ENCODE measurements at places on chromosomes 5 and 9.
A peak's percentile ranks its signal among the peaks of the same experiment; 100 is the strongest.

- DNase-seq = no peak
Observed at GRCh38 chr9:116701940-116702642, 15.0 kb downstream of the TRIM32 start.

DNA sequence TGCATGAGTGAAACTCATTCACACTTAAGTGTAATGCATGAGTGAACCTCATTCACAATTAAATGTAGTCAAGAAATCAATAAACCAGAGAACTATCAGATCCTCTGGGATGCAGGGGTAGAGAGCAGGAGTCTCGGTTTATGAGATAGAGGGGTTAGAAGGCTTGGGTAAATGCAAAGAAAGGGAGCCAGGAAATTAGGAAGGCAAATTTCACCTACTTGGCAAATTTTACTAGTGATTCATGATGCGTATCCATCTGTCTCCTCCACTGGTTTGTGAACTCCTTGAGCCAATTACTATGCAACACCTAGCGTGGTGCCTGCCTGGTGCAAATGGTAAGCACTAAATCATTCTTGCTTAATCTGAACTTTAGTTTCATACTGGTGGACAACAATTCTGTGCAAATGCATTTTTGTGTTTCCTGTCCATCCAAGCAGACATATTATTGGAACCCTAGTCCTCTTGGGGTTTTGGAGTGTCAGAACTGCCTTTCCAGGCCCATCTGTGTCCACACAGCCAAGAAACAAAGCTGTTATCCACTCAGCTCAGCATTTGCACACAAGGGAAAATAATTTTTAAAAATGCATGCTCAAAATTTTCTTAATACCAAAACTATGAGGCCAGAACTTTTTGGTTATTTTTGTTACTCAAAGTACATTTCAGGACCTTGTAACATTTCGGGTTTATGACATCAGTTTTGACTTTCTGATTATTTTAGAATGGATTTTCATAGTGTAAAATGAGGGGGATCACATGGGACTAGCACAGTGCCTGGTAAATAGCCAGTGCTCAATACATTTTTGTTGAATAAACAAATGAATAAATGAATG is 5.2 kb downstream of the HAPLN1 start:
- no peak for DNase-seq

DNA sequence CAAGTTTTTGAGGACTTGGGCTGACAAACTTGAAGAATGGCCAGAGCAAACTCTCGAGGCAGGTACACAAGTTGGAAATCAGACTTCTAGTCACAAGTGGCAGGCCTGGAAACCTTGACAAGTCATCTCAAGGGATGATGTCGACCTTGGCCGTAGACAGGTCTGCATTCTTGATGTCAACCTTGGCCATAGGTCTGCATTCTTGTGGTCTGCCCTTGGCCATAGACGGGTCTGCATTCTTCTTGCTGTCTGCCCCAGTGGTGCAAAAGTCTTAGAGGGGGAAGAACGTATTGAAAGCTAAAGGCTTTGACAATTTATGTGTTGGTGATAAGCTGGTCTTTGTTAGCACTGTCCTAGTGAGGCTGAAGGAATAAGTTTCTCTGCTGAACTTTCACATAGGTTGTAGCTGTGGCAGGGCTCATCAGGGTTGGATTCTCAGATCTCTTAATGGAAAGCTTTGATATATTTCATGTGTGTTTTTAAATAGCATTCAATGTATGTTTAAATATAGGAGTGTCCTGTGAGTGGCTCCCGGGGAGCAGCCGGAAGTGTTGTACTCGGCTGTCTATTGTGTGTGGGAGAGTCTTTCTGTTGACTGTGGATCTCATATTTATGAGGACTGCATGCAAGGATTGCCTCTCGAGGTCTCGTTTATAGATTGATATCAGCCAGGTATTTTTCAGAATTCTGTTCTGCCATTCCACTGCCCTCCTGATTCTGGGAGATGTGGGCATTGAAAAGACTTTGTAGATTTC is 27.0 kb downstream of the SUB1 start:
- no peak for DNase-seq

GRCh38 chr9:101247297-101247696 is 137.5 kb downstream of the BAAT start:
- no peak for DNase-seq

DNA sequence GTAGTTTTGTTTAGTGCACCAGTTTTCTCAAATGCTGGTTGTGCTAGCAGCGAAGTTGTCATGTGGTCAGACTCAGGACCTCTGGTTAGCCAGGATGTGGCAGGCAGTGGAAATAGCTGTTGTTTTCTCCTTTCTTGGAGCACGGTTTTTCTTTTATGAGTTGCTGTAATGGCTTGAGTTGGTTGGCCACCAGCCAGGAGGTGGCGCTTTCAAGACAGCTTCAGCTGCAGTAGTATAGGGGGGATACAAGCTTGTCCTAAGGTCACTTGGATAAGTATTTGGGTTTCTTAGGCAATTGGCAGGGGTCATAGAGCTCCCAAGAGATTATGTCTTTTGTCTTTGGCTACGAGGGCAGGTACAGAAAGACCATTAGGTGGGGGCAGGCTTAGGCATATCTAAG is 274.2 kb upstream of the TARS1 start:
- no peak for DNase-seq

- DNase-seq = no peak
Observed at GRCh38 chr9:19310246-19310645, 69.8 kb downstream of the RPS6 start.

DNA sequence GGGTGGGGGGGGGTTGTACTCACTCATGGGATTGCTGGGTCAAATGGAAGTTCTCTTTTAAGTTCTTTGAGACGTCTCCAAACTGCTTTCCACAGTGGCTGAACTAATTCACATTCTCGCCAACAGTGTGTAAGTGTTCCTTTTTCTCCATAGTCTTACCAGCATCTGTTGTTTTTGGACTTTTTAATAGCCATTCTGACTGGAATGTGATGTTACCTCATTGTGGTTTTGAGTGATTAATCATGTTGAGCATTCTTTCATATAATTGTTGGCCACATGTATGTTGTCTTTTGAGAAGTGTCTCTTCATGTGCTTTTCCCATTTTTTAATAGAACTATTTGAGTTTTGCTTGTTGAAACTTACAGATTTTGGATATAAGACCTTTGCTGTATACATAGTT is 94.9 kb upstream of the PLPPR1 start:
- DNase-seq = no peak

GRCh38 chr5:29897916-29898315 is 1295.6 kb upstream of the CDH6 start:
- DNase-seq = no peak

- DNase-seq = no peak
Observed at GRCh38 chr5:120327180-120327579, 136.9 kb upstream of the PRR16 start.

GRCh38 chr5:60177596-60177995 is 284.1 kb upstream of the PDE4D start:
- DNase-seq = no peak

DNA sequence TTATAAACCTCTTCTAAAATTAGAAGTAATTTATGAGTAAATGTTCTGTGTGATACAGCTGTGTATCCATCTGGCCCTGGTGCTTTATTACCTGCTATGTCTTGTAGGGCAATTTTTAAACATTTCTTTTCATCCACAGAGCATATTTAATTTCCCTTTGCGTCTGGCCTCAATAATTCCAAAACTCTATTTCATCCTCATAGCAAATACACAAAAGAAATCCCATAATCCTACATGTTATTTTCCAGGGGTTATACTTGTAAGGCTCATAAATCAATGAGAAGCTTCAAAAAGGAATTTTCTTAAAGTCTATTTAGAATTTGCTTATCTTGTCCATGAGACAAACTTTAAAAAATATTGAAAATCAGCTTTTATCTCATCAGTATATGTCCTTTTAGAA is 167.0 kb downstream of the TTC39B start:
- DNase-seq = no peak

DNA sequence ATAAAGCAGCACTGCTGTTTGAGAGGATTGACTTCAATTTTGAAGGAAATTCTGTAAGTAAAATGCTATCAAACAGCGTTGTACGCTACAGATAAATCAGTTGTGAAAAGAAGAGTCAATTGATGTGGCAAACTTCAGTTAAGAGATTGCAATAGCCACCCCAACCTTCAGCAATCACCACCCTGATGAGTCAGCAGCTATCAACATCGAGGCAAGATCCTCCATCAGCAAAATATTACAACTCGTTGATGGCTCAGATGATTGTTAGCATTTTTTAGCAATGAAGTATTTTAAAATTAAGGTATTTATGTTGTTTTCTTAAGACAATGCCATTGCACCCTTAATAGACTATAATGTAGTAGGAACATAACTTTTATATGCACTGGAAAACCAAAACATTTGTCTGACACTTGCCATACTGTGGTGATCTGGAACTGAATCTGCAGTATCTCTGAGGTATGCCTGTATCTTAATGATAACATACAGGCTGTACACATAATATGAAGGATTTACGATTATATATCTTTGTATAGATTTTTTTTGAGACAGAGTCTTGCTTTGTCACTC is 47.5 kb downstream of the VPS13A start:
- DNase-seq = no peak

GRCh38 chr9:4066120-4066519 is 233.7 kb downstream of the GLIS3 start:
- DNase-seq = no peak

DNA sequence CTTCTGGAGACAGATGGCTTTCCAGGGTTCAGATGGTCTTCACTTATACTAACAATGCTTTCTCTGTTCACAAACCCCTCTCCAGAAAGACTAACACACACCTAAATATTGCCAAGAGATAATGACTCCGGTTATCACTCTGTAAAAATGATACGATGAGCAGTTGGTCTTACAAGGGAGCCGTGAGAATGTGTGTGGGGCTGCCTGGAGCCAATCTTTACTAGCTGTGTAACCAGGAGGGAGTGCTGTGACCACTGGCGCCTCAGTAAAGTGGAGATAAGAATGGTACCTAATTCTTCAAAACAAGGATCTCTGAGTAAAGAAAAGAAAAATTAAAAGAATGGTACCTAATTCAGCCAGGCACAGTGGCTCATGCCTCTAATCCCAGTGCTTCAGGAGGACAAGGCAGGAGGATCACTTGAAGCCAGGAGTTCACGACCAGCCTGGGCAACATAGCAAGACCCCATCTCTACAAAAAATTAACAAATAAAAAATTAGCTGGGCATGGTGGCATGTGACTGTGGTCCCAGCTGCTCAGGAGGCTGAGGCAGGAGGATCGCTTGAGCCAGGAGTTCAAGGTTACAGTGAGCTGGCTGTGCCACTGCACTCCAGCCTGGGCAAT is 39.9 kb upstream of the IL17B start:
- no peak for DNase-seq

DNA sequence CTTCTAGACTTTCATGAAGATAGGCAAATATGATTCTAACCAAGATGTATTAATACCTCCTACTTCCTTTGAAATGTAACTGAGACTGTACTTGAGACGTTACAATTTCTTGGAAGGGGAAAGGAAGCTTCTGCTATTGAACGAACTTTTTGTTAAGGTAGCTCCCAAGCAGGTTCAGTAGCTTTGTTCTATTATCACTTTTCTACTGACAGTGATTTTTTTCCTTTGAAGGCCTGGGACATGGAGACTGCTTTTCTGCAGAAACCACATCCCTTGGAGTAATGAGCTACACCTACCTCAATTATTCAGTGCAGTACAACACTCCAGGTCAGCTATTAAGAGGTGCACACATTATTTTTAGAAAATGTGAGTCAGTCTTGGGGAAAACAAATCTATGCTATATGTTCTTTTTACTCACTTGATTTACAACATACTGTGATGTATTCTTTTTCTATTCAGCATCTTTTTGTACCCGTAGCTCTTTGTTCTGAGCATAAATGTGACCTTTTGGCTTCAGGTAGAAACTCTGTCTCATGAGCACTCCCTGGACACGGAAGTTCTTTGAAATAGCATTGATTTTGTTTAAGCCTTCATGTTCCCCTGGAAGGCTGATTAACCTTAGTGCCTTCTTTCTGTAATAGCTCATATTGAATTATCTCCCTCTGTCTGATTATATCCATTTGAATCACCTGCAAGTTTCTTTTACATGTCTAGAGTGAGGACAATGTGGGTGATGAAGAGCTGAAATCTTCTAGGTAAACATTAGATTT is 56.5 kb upstream of the CDKN2B start:
- no peak for DNase-seq

DNA sequence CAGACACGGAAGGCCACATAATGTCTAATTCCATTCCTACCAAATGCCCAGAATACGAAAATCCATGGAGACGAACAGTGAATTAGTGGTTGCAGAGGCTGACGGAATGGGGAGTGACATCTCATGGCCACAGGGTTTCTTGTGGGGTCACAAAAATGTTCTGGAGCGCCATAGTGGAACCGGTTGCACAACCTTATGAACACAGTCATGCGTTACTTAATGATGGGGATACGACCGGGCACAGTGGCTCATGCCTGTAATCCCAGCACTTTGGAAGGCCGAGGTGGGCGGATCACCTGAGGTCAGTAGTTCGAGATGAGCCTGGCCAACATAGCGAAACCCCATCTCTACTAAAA is 26.0 kb upstream of the TTLL11 start:
- no peak for DNase-seq

DNA sequence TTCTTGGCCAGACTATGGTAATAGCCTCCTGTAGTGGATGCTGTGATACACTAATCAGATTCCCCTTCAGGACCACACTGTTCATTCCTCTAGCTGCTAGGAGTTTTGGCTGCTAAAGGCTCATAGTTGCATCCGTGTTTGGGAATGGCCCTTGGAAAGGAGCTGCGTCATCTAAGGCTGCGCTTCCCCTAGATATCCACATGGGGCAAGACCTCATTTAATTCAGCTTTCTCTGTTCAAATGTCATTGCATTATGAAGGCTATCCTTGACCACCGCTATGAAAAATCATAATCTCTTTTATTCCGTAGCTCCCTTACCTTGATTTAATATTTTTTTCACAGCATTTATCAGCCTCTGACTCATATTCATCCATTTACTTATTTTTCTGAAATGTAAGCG is 258.3 kb upstream of the NR4A3 start:
- DNase-seq = no peak

GRCh38 chr9:20028849-20029231 is 240.0 kb upstream of the SLC24A2 start:
- DNase-seq = no peak

GRCh38 chr9:84230355-84231145 is 110.0 kb downstream of the SLC28A3 start:
- DNase-seq = no peak

GRCh38 chr9:128420651-128421481 is at the start of gene CERCAM:
TSS of gene CERCAM (plus strand) at chr9:128420857. CDS start at chr9:128420878, 21 bp downstream.
- peak; percentile 54 for DNase-seq

GRCh38 chr9:123550797-123551196 is 194.8 kb downstream of the CRB2 start:
- DNase-seq = no peak

- no peak for DNase-seq
Observed at GRCh38 chr9:95752129-95752731, 123.3 kb upstream of the ERCC6L2 start.

Data from activated CD4-positive, alpha-beta T cell treated with anti-CD3 and anti-CD28 coated beads, Interleukin-2, amount 50 U/mL, for 48 hours (primary cell).